ENCODE measurements at places on chromosomes 6 and 20.

DNA sequence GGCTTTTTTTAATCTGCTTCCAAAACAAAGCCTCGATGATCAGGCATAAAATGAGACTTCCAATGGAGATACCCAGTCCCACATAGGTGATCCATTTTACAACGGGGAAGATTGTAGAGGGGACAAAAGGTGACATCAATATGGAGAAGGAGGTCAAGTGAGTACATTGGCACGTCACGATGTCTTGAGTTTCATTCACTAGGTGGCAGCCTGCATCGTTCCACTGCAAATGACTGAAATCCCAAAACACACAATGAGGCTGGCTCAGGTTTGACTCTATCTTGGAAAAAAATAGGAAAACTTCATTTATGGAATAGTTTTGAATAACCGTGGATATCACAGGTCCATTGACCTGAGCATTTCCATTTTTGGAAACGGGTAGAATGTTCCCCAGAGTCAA is 32.5 kb downstream of the ADGRF1 start:
- DNase-seq, result no peak

DNA sequence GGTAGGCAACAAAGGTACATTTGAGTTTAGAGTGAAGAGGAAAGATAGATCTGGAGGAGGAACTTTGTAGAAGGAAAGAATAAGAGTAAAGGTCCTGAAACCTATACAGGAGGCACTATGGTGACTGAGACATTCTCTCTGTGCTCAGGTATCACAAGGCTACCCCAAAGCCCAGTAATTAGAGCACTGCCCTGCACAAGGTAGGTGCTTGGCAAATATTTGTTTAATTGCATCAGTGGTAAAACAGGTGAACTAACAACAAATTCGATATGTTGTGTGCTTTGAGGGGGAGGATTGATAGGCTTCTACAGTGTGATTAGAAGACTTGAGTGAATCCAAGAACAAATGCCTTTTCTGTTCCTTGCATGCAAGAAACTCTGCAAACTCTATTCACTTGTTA is 6.8 kb upstream of the TSHZ2 start:
- no peak for DNase-seq

DNA sequence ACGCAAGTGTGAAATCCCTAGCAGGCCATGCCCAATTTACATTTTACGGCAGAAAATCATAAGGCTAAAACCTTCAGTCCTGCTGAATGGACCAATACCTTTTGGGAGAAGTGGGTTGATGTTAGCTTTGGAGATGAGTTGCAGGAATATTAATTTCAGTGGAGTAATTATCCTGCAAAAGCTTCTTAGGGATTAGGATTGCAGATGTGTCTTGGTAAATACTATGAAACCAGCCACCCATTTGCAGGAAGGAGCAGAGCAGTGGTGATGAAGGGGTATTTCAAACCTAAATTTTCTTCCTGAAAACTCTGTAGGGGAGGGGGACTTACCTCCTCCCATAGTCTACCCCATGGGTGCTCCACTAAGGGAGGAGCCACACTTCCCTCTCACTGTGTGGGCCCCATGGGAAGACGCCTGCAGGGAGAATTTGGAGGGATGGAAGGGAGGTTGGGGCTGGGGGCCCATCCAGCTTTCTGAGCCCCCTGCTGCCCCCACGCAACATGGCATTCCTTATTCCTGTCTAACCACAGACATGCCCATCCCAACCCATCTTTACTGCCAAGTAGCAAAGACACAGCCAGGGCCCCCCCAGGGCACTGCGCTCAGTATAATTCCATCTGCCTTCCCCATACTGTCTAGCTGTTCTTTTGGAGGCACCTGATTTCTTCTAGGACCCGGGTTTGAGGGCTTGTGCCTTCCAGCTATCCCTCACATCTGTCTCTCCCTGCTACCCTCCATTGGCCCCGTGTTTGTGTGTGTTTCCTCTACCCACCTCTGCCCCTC is 14.6 kb upstream of the UQCC2 start:
- no peak for DNase-seq

GRCh38 chr6:5946181-5946580 is 60.5 kb downstream of the NRN1 start:
- DNase-seq, result no peak

DNA sequence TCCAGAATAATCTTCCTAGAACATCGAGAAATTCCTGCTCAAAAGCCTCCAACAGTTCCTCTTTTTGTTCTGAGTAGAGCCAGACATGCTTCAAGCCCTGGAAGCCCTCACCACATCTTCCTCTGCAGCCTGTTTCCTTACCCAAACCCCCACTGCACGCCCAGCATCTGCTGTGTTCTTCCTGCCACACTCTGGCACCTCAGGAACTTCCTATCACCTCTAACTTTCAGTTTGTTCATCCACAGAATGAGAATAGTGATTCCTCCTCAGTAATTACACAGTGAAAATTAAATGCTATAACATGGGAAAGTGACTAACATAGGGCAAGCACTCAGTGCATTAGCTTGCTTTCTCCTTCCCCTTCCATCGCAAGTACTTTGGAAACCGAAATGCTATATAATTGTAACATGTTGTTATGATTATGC is 26.3 kb downstream of the C6orf89 start:
- DNase-seq, result peak; percentile 40

GRCh38 chr6:118656847-118657451 is 5.6 kb upstream of the CEP85L start:
- DNase-seq, result peak; percentile 55

- DNase-seq, result no peak
Observed at GRCh38 chr20:50534567-50534966, 24.4 kb downstream of the PTPN1 start.

- no peak for DNase-seq
Observed at GRCh38 chr20:54980103-54980960, 504.9 kb downstream of the DOK5 start.

DNA sequence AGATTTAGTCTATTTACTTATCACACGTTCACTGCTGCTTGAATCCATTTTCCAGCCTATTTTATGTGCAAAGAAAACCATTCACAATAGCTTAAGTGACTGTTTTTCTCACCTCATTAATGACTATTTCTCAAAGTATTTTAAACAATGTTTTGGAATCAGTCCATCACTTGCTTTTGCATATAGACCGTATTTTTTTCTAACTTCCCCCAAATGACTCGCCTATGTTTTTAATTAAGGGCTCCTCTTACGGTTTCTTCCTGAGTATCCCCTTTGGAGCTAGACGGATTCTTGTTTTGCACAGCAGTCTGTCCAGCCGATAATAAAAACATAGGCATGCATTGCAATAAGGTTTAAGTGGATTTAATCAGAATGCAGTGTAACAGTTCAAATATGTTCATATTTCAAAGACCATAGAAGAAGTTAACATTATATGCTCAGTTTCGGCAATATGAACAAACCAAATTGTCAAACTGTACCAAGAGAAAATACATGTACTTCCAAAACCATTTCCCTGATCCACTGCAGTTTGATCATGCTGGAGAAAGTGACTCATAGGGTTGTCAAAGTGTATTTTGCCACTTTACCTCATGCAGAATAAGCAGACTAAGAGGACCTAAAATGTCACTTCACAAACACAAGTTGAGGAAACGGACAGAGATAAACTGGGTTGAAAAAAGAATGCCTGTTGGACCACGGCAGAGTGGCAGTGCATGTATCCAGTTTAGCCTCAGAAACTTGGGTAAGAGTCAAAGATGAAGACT is 66.4 kb downstream of the HMGN3 start:
- no peak for DNase-seq

DNA sequence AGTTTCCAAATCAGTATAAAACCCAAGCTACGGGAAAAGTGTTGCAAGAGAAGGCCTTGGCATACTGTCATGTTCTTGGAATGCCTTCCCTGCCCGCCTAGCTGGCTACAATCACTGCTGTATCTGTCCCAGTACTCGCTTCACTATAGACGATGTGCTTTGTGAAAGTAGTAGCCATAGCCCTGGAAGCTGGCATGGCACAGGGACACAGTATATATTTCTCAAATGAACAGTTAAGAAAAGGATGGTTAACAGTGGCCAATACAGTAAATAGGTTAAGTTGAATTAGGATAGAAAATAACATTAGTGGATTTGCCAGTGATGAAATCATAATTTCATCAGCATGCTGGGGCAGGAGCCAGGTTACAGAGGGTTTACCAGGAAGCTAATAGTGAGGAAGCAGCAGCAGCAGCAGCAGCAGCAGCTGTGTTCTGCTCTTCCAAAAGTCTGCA is 499.3 kb downstream of the CDKAL1 start:
- DNase-seq, result no peak

DNA sequence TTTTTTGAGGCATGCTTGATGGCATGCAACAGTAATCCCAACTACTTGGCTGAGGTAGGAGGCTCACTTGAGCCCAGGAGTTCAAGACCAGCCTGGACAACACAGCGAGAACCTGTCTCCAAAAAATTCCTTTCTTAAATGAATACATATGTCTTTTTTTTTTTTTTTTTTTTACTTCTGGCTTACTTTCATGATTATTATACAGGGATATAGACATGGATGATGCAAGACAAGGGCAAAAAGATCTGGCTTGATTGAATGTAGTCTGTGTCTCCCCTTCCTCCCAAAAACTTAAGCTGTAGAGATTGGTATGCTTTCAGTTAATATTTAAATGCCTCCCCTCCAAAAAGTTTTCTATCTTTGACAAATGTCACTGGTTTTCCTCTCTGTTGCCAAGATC is 7.6 kb downstream of the SNX3 start:
- no peak for DNase-seq

- DNase-seq, result no peak
Observed at GRCh38 chr6:168167431-168168315, 88.7 kb upstream of the FRMD1 start.

GRCh38 chr6:140436023-140436811 is 1061.8 kb upstream of the CITED2 start:
- DNase-seq, result no peak

Data from CD4-positive, alpha-beta T cell treated with Interleukin-10 for 1 hour (primary cell).